Tongue (tissue), 3 donors: ENCODE measurements at places on chromosomes 7 and 10.
A peak's percentile ranks its signal among the peaks of the same experiment; 100 is the strongest.

DNA sequence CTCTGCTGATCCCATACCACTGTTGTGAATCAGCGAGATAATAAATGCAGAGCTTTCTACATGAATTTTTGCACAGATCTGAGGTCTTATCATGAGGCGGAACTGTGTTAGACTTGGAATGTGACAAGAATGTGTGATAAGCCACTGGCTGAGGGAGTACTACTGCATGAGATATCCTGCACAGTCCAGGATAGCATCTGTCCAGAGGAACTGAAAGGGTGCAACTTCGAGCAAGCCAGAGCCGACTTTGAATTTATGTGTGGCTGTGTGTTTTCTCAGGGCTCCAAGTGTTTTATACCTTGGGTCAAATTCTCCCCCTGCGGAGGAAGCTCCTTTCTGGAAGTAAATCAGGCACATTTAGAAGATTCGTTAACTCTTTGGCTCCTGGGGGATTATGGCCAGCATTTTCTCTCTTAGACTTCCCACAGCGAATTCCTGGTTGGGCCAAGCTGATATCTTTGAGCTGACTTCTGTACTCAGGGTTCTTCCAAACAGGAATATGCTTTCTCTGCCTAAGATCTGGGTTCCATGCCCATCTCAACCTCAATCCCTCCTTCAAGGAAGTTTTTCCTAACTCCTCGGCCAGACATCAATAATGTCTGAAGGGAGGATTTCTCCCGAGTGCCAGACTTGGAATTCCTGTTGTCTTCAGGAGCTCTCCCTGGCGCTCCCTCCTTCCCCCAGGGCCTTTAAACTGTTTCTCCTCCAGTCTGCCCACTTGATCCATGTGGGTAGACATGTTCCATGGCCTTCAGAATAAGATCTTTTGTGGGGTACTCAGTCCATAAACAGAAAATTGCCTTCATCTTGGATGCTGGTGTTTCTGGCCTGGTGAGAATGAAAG is 2.5 kb upstream of the MEST start:
- peak; percentile 76 for DNase-seq

DNA sequence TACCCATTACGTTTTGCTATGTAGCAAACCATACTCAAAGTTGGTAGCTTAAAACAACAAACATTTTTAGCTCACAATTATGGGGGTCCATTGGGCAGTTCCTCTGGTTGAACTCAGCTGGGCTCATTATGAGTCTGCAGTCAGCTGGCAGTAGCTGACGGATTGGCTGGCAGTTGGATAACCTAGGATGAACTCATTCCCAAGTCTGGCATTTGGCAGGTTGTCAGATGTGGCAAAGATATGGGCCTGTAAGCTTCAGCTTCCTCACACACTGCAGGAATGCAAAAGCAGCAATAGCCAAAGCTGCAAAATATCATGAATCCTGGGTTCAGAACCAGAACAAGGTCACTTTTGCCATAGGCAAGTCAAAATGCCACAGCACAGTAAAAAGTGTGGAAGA is 412.2 kb upstream of the SORCS1 start:
- peak; percentile 76 for DNase-seq

DNA sequence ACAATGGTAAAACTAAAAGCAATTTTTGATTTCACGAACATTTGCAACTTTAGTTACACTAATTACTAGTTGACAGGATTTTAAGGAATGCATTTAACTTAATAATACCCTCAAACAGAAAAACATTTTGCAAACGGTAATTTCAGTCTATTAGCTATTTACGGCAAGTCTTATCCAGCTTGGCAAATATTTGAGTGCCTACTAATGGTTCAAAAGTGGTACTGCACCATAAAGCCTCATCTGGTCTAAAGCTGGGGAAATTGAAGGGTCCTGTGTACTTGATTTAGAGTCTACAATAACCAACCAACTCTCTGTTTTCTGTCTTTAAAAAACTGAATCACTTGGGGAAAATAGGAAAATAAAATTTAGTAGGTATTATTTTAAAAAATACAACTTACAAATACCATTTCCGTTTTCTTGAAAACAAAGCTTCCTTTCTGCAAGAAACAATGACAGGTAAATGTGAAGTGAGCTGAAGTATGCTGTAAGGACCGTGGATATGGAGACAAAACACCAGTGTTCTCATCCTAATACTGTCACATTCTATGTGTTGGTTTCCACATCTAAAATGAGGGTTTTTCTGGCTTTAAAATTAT is 142.3 kb downstream of the VPS50 start:
- DNase-seq, result peak; percentile 23

DNA sequence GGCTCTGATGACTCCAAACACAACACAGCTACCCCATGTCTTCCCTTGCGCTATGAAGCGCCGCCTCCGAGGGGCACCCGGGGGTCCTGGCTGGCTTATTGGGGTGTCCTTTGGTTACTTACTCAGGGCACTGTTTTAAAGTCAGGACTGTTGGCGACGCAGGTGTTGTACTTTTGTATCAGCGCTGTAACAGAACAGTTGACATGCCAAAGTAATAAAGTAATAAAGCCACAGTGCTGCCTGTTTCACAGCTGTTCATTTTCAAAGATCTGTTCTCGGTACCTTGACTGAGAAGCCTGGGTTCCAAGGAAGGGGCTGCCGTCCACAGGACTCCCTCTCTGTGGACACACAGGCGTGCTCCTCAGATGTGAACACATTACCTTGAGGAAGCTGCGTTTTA is 64.1 kb downstream of the WDR37 start:
- DNase-seq, result no peak

DNA sequence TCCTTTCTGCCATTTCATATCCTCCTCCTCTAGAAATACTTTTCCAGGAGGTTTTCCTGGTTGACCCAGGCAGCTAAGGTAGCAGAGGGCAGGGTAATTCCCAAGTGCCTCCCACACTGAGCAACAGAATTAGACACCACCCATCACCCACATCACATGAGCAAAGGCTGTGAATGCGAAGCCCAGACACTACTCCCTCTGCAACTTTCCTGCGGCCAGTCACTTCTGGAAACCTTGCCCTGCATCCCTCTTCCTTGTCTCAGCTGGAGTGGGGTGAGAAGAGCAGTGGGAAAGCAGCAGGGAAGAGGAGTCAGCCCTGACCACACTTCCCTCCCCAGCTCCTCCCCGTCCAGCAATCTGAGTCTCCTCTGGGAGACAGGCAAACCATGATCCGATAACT is 15.2 kb downstream of the TMEM176B start:
- no peak for DNase-seq

GRCh38 chr10:76404531-76404930 is 973.1 kb downstream of the LRMDA start:
- DNase-seq, result no peak

DNA sequence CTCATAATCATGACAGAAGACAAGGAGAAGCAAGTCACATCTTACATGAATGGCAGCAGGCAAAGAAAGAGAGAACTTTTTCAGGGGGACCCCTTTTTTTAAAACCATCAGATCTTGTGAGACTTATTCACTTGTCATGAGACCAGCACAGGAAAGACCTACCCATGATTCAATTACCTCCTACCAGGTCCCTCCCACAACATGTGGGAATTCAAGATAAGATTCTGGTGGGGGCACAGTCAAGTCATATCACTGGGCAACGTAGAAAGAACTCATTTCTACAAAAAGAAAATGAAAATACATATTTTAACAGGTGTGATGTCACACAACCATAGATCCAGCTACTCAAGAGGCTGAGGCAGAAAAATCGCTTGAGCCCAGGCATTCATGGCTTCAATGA is 304.1 kb downstream of the IPMK start:
- DNase-seq, result no peak

GRCh38 chr7:29457565-29458011 is 106.0 kb upstream of the PRR15 start:
- peak; percentile 66 for DNase-seq

DNA sequence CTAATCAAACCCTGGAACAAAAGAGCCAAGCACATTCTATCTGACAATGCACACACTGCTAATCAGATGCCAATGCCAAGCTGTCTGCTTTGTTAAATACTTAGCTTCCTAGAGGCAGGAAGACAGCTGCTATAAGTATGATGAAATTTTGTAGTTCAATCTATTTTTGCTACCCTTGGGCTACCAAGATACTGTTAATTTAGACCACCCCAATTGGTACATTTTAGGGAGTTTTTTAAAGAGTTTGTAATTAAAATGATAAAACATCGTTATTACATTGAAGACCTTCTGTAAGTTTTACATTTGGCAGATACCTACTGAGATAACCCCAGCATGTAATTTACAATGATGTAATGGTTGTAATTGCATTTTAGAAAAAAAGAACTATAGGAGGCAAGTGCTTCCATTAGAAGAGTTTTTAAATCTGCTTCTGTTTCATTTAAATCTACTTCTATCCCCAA is 268.5 kb downstream of the ADK start:
- DNase-seq, result peak; percentile 72

DNA sequence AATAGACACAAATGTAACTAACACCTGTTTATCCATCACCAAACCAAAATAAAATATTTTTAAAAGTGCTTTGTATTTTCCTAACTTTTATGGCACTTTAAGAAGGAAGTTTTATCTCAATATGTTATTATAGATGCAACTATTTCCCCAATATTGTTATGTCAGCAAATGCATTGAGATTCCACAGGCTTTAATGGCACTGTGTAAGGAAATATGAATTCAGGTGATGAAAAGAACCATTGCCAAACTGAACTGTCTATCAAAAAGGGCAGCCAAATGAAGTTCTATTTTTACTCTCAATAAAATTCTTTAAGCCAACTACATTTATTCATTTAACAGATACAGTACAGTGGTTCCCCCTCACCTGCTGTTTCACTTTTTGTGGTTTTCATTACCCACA is 67.2 kb upstream of the OIT3 start:
- DNase-seq, result no peak

DNA sequence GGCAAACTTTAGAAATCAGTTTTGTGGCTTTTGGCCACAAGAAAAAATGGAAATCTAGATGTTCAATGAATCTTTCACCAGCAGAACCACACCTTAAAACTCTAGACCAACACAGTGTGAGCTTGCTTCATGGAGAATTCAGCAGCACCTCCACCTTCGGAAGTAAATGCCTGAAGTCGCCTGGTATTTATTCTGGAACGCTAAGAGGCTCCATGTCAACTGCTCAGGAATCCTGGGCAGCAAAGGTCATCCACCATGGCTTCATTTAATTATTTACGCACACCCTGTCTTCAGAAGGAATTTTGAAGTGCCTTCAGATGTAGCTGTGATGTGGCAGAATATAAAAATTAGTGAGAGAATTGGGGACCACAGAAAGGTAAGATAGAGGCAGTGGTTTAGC is 167.7 kb downstream of the GFRA1 start:
- DNase-seq, result no peak

DNA sequence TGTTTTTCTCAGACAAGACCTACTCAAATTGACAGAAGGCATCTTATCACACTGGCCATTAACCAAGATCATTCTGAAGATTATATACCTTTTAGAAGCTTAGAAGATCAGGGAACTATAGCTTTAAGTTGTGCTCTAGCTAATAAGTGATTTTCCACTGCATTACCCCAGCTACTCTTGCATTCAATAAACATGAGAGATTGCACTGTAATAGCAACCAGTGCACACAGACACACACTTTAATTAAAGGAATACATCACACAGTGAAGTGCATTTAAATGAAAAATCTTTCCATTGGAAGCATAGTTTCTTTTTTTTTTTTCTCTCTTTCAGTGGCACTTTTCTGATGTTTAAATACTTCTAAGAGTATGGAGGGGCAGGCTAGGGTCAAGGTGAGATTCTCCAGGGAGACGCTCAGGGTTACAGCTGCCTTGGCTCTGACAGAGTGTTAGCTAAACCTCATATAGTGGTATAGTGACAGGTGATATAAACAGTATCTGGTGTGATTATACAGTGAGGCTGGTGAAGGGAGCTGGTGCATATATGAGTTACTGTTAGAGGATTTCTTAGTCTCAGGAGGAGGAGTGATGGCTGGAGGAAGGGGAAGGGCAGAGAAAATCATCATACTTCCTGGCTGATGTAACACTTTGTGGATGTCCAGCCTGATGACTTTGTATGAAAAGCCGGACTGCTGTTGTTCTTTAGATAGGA is 369.5 kb downstream of the SORCS3 start:
- no peak for DNase-seq

- DNase-seq, result no peak
These were observed 28.1 kb upstream of the FAM171A1 start for GRCh38 chr10:15399060-15399661.

- peak; percentile 37 for DNase-seq
These were observed 67.4 kb downstream of the FOXP2 start for GRCh38 chr7:114481999-114482398.

GRCh38 chr10:24259365-24260130 is 50.6 kb downstream of the KIAA1217 start:
- no peak for DNase-seq

GRCh38 chr7:44366986-44367385 is 41.6 kb upstream of the CAMK2B start:
- DNase-seq, result no peak

DNA sequence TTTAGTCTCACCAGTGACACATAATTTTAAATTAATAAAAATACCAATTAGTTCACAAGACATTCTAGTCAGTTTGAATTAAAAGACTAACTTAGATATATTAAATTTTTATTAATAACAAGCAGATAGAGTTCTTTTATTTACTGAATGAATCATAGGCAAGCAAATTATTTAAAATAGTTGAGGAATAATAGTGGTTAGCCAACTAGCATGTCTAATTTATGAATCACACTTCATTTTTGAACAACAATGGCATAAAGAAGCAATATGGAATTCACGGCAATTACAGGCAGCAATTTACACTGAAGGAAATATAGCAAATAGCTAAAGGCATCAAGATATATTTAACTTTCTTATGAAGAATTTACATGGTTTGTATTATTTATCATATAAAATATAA is 187.0 kb upstream of the SLC26A5 start:
- DNase-seq, result no peak

DNA sequence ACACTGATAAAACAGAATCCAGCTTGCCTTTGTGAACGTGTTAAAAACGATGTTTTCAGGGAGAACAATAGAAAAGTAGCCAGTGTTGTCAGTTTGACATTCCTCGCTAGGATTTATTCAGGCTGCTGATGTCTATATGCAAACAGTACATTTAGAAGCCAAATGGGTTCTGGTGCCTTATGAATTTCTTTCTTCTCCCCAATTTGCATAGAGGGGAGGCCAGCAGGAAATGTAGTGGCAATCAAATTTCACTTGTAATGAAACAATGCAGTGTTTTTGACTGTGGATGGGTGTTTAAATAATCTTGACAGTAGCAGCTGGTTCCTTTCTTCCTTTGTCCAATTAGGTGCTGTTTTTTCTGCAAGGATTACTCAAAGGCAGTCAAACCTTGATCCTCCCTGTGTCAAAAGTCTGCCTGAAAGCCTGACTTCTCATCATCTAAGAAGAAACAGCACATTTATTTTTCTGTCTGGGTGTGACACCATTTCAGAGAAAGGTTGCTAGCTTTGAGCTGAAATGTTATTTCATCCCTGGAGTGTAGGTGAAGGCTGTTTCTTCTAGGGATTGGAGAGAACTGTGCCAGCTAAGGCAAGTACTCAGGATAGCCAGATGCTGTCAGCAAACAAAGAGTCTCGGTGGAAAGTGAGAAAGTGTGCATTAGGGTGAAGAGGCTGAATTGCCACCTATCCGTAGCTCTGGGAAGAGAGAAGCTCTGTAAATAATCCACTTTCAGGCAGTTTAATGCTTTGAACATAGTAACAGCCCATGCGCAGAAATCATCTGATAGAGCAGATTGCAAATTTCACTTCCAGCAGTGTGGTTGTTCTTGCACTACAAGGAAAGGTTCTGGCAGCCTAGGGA is 36.6 kb upstream of the ZNRF2 start:
- DNase-seq, result no peak
